ENCODE measurements at places on chromosomes 6 and 20.

GRCh38 chr6:13422681-13423221 is 64.6 kb downstream of the GFOD1 start:
- no peak for DNase-seq

- DNase-seq: no peak
These were observed 1.8 kb upstream of the SLC17A9 start for GRCh38 chr20:62950741-62951140.

DNA sequence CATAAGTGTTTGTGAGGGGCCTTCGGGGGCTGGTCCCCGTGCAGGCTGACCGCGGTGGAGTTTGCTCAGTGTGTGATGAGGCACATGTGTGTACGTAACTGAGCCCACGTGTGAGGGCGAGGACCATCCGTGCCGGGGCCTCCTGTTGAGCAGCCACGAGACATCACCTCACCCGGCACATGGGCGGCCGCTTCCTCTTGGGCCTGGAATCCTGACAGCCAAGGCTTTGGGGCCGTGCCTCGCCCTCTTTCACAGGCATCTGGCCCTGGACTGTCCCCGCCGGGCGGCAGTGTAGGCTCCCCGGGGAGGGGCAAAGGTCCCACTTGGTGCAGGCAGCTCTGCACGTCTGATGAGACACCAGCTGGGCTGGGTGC is 202.3 kb downstream of the DLL1 start:
- DNase-seq: no peak

DNA sequence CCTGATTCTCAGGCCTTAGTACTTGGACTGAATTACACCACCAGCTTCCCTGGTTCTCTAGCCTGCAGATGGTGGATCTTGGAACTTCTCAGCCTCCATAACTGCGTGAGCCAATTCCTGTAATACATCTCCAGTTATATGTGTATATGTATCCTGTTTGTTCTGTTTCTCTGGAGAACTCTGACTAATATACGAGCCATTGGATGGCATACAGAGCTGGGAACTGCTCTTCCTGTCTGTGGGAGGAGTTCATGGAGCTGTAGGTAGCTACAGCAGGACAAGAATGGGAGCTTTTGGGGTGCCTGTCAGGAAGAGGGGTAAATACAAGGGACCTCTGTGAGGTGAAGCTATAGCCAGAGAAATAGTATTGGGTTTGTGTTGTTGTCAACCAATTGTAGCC is 41.2 kb downstream of the TMEM14A start:
- DNase-seq: no peak

DNA sequence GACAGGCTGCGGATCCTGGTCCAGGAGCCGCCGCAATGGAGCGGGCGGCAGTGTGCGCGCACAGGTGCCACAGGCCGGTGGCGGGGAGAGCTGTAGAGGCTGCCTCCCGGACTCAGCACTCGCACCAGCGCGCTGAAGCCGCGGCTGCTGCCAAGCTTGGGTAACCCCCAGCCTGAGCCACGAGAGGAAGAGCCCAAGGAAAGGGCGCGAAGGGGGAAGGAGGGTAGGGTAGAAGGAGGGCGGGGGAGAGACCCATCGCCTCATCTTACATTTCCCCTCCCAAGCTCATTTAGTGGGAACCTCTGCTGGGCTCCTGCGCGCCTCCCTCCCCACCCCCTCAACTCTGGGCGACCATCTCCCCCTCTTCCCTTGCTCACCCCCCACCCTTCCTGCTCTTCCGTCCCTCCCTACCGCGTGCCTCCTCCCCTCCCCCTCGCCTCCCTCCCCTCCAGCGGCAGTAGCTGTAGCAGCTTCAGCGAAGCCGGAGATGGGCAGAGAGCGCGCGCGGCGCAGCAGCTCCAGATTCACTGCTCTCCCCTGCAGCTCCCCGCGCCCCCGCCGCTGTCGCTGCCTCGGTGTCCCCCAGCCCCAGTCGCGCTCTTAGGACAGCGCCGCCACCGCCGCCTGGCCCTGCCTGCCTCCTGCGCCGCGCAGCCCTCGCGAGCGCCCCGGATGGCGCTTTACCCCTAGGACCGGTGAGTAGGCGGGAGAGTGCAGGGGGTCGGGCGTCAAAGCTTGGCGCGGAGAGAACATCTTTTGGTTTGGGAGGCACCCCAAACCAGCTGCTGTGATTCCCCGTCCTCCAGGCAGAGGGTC is at the start of gene FUT9:
Gene FUT9 (plus strand): TSS at position 457 of the 816 bp plus-strand sequence. CDS start 187,182 bp downstream, outside the sequence.
- no peak for DNase-seq

DNA sequence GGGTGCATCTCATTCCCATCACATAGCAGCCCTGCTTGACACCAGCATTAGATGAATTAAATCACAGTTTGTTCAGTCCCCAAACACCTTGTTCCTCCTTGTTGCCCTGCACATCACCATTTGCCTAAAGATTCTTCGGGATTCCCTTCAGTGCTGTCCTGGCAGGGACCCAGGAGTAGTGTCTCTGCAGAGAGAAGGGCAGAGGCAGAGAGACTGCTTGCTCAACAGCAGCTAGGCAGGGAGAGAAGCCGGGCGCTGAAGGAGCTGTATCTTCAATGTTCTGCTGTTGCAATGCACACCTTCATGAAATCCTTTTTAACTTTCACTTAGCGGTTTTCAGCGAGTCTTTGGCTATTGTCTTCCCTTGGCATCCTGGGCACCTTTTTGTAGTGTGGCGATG is 362.9 kb downstream of the FARS2 start:
- DNase-seq: no peak

- no peak for DNase-seq
These were observed 154.4 kb upstream of the MLIP start for GRCh38 chr6:53956804-53957203.

GRCh38 chr20:46520976-46521579 is 7.7 kb upstream of the ZNF334 start:
- no peak for DNase-seq

- DNase-seq: no peak
These were observed 219.0 kb downstream of the PREX1 start for GRCh38 chr20:48608756-48609155.

DNA sequence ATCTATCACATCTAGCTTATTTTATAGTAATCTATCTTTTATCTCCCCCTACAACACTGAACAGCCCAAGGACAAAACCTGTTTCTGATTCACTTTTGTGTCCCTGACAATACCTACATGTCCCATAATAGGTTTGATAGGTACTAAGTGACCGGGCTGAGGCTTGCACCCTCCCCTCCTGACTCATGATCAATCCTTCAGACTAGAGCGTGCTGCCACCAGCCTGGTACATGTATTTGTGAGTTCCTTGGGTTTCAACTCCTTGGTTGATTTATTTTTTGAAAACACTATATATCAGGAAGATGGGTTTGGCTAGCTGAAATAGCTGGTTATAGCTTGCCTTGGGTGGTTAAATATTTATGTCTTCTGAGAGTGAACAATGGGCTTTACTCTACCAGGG is 41.6 kb upstream of the RAB23 start:
- DNase-seq: no peak

DNA sequence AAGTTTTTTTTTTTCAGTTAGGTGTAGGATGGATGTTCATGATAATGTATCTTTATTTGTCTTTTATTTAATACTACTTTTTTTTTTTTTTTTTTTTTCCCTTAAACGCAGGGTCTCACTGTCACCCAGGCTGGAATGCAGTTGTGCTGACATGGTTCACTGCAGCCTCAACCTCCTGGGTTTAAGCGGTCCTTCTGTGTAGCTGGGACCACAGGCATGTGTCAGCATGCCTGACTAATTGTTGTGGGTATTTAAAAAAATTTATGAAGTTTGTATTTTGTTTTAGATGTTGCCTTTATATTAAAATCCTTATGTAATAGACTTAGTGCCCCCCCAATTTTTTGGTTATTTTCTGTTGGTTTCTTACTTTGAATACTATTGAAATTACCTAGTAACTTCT is 42.6 kb downstream of the NCOA3 start:
- no peak for DNase-seq

DNA sequence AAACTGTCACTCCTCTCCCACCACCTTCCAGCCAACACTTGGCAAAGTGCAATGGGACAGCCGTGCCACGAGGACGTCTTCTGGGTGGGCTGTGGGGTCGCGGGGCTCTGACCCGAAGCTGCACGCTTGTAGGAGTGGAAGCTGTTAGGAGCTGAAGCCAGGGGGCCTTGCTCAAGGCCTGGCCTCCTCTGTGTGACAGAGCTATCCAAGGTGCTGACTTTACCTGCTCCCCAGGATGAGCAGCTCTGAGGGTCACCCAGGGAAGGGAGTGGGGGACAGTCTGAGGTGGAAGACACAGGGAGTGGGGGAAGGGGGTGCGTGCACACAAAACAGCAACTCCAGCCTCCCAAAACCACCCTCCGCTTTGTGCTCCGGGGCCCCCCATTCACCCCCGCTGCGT is 17.5 kb upstream of the CHRNA4 start:
- DNase-seq: no peak

DNA sequence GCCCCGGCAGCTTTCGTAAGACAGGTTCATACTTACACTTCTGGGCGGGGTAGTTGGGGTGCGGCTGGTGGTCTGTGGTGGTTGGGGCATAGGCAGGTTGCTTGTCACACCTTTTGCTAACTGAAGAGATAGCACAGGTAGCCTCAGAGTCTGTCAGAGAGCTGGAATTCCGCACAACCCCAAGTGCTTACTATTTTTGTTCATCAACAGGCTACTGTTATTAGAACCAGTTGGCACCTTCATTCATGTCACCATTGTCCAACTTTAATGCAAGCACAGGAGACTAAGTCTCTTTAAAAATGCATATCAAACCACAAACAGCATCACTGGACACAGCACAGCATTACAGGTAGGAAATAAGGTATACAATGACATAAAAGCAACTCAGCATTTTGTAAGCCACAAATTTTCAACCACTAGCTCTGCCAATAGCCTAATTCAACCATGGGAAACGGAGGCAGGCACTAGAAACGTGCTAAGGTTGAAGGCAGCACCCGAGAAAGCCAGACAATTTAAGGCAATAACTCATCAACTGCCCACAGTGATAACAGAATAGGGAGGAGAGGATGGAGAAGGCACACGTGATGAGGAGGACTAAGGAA is 143.8 kb downstream of the ZMYND8 start:
- no peak for DNase-seq

GRCh38 chr6:8229915-8230756 is 127.8 kb upstream of the EEF1E1 start:
- DNase-seq: no peak

- no peak for DNase-seq
These were observed 39.7 kb downstream of the TRAM2 start for GRCh38 chr6:52537001-52537753.

DNA sequence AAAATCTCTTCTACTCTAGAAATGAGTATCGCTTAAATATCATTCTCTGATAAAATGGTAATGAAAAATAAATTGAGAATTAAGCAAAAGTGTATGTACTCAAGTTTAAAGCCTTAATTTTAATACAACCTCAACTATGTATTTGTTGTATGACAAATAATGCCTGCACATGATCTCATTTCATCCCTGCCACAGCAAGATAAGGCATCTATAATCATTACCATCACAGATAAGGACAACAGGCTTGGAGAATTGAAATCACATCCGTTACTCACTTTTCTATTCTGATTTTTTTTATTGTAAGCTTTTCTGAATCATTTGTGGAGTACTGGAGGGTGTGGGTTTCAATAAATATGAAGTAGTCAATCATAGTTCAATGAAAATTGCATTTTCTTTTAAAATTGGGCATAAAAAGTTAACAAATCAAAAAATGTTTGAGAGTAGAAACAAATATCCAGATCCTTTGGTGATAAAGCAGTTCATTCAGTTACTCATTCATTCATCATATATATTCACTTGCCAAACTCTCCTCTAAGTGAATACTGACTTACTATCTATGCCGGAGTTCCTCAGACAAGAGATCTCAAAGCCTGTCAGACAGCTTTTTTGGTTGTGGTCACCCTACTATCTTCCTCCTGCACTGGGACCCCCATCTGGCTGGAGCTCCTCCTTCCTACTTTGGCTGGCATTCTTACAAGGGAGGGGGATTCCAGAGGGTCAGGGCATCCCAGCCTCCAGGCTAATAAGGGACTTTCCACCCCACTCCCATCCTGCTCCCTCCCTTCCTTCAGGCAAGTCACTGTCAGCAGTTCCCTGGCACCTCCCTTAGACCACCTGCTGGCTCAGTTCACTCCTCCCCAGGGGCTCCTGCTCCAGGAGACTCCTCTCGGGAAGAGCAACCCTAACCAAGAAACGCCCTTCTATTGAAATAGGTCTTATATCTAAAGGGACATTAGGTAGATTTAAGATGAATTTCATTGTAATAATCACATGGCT is 118.6 kb downstream of the OGFRL1 start:
- no peak for DNase-seq

DNA sequence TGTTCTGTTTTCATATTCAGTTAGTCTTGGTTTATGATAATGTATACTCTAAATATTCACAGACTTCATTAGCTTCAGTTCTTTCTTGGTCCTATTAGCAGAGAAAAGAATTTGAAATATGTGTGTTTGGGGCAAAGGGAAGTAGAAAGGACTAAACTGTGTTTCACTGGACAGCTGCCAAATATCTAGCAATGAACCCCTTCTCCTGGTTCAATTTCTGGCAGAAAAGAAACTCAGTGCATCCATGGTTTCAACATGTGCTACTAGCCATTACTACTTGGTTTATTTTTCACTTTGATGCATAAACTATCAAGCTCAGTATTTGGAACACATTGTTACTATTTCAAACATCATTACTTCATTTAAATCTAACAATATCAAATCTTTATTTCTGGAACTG is 43.6 kb downstream of the FBXL4 start:
- DNase-seq: no peak

GRCh38 chr6:161644521-161644920 is 370.7 kb upstream of the AGPAT4 start:
- DNase-seq: no peak

DNA sequence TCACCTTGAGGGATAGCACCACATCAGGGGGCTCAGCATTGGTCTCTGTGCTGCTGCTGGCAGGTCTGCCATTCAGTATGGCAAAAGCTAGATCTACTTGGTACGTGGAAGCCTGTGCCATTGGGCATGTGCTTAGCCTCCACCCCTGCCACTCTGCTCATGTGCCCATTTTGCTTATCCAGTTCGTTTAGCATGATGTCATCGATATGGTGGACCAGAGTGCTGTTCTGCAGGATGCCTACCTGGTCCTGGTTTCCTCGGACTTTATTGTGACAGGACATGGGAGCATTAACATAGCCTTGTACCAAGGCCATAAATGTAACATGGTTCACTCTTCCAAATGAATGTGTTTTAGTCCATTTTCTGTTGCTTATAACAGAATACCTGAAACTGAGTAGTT is 67.4 kb upstream of the BMP6 start:
- DNase-seq: no peak

- DNase-seq: no peak
These were observed 916.5 kb downstream of the QKI start for GRCh38 chr6:164331026-164331425.

DNA sequence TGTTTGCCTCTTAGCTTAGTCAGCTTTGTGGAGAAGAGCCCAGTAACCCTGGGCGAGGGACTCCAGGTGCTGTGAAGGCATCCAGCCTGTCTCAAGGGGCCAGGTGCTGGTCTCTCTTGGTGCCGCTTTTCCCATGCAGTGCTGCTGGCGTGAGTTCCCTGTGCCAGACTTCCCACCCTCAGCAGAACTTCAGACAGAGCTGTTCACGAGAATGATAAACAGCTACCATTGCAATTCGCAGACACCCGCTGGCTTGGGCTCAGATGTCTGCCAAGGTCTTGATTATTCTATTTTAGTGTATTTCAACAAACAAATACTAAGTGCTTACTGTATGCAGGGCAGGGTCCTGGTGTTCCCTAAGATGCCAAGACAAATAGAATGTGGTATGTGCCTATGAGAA is 57.7 kb downstream of the RNF217 start:
- no peak for DNase-seq

All from stimulated activated CD8-positive, alpha-beta memory T cell treated with anti-CD3 and anti-CD28 coated beads, Interleukin-4, amount 100 ng/mL, for 1 hour (primary cell).